HFF-Myc (cell line): ENCODE measurements at places on chromosomes 3 and 15.

DNA sequence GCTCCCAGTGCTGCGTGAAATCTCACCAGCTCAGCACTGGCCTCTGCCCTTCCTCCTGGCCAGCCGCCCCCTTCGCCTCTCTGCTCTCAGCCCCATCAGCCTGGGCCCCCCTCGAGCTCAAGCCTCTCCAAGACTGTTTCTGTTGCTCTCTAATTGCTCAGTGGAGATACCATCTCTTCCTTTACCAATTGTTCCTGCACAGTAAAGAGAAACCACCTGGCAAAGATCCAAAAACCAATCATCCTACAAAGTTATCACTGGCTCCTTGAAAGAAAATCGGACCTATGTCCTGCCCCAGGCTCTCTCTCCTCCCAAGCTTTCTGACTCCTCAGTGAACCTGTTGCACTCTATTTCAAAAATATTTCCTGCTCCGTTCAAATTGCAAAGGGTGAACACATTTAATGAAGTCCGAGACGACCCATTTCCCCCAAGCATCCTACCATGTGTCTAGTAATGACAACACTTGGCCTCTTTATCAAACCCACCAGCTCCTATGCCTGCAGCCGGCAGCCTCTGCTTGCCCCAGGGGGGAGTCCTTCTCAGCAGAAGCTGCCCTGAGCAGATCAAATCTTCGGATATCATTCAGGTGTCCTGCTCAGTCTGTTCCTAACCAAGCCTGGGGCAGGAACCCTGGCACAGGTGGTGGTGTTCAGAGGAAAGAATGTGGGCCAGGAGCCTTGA, 53.7 kb upstream of the FAM174B start:
- DNase-seq, result no peak

DNA sequence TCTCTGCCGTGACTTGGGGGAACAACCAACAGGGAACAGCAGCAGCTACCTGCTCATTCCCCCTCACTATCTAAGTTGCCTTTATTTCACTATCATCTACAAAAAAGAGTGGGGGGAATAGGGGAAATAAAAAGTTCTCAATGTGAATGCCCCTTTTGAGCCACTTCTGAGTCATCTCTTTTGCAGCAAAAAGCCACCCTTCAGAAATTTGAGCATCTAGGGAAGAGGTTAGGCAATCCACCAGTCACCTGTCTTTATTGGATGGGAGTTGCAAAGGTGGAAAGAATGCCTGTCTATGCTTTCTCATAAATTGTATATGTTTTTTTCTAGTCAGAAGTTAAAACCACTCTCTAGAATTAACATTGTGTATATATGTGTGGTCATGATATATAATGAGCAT, 41.1 kb downstream of the GPD1L start:
- no peak for DNase-seq

DNA sequence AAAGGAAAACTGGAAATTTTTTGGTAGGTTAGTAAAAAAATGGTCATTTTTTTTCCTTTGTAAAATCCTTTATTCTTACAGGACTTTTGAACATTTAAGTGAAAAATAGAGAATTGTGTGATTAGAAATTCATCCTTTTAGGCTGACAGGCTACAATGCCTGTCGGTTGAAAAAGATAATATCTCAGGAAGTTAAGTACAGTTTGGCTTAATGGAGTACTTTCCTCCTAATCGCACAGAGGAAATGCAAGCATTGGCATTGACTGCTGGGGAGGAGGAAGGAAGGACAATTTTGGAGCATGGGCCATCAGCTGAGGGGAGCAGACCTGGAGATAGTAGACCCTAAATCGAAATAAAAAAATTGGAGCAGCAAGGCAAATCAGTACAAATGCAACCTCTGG, 135.1 kb upstream of the ICE2 start:
- no peak for DNase-seq

- no peak for DNase-seq
Measured at GRCh38 chr3:16412192-16412800, 101.2 kb downstream of the RFTN1 start.

DNA sequence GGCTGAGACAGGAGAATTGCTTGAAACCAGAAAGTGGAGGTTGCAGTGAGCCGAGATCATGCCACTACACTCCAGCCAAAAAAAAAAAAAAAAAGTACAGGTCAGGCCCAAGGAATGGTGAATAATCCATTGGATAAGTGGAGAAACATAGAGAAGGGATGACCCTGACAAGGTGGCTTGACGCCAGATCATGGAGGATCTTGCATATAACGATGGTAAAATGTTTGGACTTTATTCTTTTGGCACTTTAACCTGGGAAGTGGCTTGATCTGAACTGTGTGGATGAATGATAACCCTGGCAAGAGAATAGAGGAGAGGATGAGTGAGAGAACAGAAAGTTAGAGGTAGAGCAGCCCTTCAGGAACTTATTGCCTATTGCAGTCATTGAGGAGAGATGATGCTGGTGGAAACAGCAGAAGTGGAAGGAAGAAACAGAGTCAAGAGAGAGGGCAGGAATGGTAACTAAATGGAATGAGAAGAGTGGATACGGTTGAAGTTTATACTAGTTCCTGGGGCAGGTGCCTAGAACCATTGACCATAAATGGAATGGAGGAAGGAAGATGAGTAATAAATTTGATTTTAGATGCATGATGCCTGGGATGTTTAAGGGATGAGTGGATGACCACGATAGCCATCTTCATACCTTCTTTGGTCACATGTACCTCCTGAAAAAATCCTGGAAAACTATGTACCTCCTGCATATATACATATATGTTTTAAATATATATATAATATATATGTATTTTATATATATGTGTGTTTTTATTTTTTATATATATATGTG, 57.8 kb downstream of the BLM start:
- peak; percentile 42 for DNase-seq

- no peak for DNase-seq
Measured at GRCh38 chr3:96931119-96931862, 116.9 kb downstream of the EPHA6 start.

DNA sequence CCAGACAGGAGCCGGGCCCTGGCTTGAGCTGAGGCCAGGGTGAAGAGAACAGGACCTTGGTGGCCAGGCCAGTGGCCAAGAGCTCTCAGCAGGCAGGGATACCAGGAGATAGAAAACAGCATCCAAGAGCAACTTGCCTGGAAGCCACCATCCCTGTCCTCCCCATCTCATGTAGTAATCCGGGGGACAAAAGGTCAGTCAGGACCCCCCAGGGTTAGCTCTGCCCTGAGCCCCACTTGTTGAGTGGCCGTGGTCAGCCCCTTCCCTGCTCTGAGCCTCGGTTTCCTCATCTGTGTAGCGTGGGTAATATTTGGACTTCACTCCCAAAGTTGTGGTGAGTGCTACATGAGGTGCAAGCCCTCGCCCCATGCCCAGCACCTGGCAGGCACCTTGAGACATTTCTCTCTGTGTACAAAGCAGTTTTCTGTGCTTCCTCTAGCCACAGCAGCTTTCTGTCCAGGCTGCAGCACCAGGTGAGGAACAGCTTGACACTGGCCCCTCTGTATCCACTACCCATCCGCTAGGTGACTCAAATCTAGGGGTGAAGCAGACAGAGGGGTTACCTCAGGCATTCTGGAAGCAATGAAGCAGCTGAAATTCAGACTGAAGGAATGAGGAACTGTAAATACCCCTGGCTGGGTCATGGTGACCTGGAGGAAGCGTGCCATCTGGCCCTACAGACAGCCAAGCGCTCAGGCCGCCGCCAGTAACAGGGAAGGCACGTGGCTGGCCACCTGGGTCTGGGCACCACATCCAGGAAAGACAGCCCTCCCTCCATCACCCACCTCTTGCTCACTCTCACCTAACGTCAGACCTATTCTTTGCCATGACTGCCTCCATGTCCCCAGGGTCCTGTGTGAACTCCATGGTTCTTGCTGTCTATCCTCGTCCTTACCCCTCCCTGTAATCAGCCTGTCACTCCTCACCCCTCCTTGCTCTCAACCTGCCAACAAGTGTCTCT, 6.7 kb downstream of the CISH start:
- DNase-seq, result no peak

DNA sequence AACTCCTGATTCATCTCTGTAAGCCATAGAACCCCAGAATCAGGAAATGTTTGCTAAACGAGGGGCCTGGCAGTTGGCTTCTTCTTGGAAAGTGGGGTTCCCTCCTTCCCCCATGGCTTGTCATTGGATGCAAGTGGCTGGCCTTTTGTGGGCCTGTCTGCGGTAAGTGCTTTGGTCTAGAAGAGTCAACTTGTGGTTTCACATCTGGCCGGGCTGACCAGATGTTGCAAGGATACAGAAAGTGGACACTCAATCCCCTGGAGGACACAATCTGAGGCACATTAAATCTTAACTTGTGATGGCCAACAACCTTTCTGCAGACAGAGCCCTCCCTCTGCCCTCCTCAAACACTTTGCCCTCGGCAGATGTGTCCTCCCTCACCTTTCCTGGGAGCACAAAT, 1.1 kb downstream of the FAH start:
- no peak for DNase-seq

GRCh38 chr15:79653533-79653932, 221.4 kb downstream of the MINAR1 start:
- DNase-seq, result no peak

DNA sequence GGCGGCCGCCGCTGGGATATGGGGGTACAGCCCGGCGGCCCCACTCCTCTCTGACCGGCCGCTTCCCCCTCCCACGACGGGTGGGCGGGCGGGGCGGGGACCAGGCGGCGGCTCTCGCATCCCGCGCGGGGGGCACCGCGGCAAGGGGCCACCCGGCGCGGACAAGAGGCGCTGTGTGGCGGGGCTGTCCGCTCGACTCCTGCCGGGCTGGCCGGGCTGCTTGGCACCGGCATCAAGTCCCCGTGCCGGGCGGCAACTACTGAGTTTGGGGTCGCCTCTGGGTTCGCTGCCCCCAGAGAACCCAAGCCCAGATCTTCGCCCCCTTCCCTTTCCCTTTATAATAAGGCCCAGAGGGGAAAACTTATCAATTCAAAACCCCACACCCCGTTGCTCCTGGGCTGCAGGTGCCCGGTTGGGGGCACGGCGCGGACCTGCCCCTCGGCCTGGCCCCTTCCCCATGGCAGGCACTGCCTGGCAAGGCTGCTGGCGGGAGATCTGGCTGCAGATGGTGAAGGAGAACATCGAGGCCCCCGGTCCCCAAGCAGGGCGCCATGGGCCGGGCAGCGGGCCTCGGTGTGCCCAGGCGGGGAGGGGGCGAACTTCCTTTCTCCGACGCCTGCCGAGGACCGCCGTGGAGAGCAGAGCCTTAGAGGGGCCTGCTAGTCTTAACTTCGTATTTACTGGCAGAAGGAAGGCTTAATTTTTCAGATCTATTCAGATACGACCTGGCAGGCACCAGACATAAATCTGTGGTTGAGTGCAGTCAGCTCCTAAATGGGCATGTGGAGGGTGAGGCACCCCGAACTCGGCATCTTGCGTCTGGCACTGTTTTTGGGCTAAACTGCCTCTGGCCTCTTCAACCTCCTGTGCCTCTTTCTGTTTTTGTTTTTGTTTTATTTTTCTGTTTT, 911 bp downstream of the APBA2 start:
- DNase-seq, result no peak

DNA sequence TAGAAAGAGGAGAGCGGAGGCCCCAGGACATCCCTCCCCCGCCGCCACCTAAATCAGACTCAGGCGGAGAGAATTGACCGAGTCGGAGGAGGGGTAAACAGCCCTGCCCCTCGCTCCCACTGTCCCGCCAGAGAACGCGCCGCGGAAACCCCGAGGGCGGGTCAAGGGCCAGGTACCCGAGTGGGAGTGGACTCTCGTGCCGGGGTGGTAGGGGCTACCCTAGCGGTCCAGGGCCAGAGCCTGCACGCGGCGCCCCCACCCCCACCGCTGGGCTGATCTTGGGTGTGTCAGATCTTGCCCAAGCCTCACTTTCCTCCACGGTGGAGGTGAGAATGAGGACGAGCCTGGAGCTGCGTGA, 19.0 kb downstream of the SPATA12 start:
- no peak for DNase-seq

DNA sequence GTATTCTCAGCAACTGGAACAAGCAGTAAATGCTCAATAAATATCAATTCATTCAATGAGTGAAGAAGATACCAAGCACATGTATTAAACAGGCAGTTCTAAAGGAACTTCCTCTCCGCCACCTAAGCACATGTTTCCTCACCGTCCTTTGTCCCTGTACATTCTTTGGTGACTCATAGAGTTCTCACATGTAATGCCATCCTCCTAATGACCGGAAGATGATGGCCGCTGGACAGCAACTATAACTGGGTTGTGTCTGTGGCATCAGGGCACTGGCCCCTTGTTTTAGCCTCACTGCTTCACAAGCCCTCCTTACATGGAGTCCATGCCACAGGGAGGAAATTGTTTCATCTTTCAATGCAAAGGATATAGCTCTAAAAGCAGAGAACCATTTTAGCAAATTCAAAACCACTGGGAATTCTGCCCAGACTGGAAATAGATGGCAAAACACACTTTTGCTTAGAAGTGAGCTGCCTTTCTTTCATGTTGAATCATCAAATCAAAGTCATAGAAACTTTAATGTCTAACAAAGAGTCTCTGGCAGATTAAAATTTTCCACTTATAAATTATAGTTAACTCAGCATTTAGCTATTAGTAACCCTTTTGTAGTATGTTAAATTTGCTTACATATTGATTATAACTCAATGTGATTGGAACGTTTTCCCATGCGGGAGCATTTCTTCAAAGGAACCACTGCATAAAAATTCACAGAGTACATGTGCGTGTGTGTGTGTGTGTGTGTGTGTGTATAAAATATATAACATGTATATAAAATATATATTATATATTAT, 74.1 kb downstream of the GAP43 start:
- DNase-seq, result no peak

- no peak for DNase-seq
Measured at GRCh38 chr3:127688416-127689265, 15.9 kb downstream of the ABTB1 start.

DNA sequence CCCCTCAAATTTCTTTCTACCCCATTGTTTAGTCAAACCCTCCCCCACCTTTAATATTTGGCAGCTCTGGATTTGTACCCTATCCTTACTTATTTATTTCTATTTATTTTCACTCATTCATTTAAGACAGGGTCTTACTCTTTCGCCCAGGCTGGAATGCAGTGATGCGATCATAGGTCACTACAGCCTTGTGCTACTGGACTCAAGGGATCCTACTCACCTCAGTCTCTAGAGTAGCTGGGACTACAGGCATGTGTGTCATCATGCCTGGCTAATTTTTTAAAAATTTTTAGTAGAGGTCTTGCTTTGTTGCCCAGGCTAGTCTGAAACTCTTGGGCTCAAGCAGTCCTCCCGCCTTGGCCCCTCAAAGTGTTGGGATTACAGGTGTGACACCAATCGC, 35.4 kb downstream of the ARIH1 start:
- no peak for DNase-seq
